CD4-positive, alpha-beta T cell treated with Interleukin-21 for 1 hour (primary cell): ENCODE measurements at places on chromosomes 6 and 20.

GRCh38 chr6:100271625-100272024 is 193.1 kb downstream of the SIM1 start:
- no peak for DNase-seq

DNA sequence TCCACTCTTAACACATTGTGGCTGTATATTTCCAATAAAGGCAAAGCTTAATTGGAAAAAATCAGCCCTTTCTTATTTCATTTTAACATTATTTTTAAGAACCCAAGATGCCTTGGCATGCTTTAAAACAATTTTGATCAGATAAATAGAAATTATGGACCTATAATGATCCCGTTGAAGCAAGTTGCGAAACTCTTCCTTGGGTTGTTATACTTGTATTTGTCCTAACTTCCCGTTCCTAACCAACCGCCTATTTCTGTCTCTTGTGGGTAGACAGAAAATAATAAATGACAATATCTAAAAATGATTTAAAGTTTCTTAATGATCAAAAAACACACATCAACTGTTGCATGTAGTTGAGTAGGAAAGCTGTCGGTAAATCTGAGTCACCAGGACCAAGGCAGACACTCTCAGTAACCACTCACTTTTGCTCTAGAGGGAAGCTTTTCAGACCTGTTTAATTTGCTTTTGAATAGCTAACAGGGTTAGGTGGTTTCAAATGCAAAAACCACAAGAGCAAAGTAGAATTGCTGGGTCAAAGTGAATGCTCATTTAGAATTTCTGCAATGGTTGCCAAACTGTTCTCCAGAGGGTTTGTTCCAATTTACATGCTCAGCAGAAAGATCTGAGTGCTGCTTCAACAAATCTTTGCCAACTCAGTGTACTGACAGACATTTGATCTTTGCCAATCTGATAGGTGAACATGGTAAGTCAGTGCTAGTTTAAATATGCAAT is 34.2 kb upstream of the KCNK5 start:
- no peak for DNase-seq

- no peak for DNase-seq
Observed at GRCh38 chr20:1934156-1934555, 38.9 kb downstream of the SIRPA start.

GRCh38 chr20:34561661-34562060 is 3.1 kb downstream of the MAP1LC3A start:
- DNase-seq, result no peak

- DNase-seq, result no peak
Observed at GRCh38 chr20:40821429-40821828, 132.4 kb upstream of the MAFB start.

- DNase-seq, result no peak
Observed at GRCh38 chr6:133463790-133464189, 222.6 kb downstream of the EYA4 start.

GRCh38 chr6:36217188-36217587 is 20.6 kb downstream of the BRPF3 start:
- DNase-seq, result no peak

- no peak for DNase-seq
Observed at GRCh38 chr6:139449611-139450000, 75.2 kb upstream of the CITED2 start.

DNA sequence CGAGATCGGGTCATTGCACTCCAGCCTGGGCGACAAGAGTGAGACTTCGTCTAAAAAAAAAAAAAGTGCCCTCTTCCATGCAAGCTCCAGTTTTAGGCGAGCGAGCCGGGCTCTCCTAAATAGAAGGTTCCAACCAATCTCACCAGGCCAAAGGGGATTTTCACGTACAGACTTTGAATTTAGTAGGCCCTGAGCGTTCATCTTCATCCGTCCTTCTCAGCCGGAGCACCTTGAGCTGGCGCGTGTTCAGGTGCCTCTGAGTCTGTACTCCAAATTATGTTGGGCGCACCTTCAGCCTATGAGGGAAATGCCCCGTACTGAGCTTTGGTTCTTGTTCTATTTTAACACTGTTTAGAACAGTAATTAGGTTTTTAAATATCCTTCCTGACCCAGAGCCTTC is 817 bp upstream of the TAP2 start:
- no peak for DNase-seq

- DNase-seq, result no peak
Observed at GRCh38 chr6:118509009-118509617, 39.0 kb upstream of the PLN start.

- no peak for DNase-seq
Observed at GRCh38 chr6:30192076-30192475, 21.1 kb downstream of the TRIM26 start.

GRCh38 chr20:18734525-18735189 is 78.9 kb upstream of the SCP2D1 start:
- DNase-seq, result no peak

- DNase-seq, result no peak
Observed at GRCh38 chr6:167647306-167647705, 179.4 kb upstream of the AFDN start.

- DNase-seq, result no peak
Observed at GRCh38 chr6:44500074-44500473, 112.6 kb downstream of the CDC5L start.

DNA sequence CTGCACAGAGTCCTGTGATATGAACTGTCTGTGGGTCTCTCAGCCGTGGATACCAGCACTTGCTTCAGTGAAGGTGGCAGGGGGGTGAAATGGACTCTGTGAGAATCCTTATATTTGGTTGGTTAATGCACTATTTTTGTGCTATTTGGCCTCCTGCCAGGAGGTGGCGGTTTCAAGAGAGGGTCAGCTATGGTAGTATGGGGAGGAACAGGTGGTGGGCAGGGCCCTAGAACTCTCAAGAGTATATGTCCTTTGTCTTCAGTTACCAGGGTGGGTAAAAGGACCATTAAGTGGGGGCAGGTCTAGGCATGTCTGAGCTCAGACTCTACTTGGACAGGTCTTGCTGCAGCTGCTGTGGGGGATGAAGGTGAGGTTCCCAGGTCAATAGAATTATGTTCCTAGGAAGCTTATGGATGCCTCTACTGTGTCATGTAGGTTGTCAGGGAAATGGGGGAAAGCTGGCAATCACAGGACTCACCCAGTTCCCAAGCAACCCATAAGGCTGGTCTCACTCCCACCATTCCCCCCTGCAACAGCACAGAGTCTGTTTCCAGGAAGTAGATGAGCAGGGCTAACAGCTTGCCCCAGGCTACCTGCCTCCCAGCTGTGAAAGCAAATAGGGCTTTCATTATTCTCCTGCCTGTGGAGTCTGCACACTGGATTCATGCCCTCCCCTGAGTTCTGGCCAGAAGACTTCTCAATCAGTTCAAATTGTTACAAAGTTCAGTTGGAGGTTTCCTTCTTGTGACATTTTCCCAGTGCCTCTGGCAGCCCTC is 56.8 kb upstream of the PHIP start:
- no peak for DNase-seq
